ENCODE measurements at places on chromosomes 5 and 9. TPM values are rescaled to one million over a fixed set of nuclear protein-coding genes. Genes with fewer than 3 reads are reported as not detected.

DNA sequence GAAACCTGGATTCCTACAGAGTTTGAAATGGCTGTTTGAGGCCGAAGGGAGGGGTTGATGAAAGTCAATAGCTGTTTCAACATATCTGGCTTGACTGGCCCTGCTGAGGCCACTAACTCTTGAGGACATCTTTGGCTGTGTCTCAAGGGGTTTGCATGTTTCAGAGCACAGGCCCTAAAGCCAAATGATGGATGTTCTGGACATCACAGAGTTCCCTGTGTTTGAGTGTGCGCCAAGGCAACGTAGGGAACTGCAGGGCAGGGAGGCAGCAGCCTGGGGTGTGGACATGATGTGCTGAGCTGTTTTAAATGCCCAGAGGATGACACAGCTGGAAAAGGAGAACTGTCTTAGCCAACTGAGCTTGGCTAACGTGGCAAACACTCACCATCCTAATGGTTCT, 89.6 kb downstream of the RAPGEF1 start:
- DNase-seq, result no peak

DNA sequence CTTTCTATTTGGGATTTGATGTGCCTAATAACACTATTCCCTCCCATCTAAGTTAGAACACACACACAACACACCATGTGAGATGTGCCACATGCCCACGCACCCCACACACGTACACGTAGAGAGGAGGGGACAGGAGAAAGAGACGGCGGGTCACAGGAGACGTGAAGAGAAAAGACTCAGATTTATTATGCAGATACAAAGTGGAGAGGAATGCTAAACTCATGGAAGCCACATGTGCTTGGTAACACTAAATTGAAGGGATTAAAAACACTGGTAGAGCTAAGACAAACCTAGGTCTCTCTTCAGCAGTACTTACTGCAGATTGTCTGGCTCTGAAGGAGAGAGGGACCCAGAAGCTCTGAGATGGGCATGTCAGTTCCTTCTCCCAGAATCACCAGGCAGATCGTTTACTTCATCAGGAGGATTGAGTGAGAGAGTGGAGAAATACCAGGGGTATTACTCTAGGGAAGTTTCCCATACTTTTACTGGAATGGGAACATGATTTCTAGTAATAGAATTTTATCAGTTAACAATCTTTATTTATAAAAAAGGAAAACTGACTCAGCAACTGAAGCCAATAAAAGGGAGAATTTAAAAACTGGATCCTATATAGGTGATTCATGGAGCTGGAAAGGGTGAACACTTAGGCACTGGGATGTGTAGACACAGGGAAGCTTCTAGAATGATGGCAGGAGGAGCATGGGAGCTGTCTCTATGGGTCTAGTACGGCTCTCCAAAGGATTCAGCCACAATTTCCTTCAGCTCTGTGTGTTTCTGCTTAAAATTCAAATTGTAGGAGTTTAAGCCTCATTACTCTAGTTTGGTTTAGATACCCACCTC, 139.4 kb downstream of the MACIR start:
- DNase-seq, result no peak

DNA sequence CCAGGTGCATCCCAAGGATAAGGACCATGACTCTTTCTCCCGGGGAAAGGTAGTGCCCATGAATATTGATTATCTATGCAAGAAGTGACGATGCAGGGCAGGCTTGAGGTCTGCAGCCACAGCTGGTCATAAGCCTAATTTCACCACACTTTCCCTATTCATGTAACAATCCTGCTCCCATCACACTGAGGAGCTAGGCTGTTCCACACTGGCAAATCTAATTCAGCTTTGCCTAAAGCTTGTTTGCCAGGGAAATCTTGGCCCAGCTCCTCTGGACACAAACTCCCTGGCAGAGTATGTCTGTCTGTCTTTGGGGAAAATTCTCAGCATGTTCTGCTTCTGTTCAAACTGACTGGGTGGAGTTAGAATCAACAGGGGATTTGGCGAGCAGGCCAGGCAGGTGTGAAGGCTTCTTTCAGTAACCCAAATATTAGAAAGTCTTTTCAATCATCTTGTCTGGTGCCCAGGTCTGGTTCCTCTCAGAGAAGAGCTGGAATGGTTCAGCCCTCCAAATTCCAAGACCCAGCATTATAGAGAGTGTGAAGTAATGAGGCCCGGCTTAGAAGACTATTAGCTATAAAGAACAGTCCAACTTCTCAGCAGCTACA, 88.5 kb upstream of the SPDL1 start:
- no peak for DNase-seq

- no peak for DNase-seq
These were observed 94.0 kb downstream of the COL23A1 start for GRCh38 chr5:178496214-178496613.

GRCh38 chr5:28707706-28708105, 1669.3 kb upstream of the CDH9 start:
- DNase-seq, result no peak

DNA sequence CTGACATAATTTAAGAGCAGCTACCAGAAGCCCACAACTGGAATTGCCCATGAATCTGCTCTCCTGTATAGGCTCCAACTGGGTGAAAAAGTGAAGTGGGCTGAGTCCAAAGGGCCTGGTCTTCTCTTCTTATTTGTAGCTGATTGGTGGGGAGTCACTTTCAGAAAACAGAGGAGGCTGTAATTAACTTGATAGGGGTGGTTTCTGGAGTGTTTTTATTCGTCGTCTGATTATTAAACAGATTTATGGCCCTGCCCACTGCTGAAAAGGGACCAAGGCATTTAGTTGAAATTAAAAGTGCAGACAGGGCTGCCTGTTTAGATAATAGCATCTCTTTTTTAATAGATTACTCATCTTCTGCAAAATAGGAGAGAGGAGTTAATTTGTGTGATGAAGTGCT, 81.0 kb upstream of the SAP30L start:
- no peak for DNase-seq

DNA sequence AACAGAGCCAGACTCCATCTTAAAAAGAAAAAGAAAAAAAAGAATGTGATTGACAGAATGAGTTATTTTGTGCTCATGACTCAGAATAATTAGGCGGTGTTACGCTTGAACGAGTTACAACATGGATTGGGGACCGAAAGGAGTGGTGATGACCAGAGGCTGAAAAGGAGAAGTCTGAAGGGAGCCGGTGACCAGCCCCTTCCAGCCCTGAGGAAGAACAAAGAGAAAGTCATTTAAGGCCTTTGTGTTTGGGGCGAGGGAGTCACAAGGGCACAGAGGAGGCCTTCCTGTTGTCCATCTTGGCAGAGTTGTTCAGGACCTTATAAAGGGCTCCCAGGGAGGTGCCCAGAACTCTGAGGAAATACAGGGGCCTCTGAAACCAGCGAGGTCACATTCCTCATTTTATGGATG, 131.6 kb downstream of the GOLPH3 start:
- no peak for DNase-seq

DNA sequence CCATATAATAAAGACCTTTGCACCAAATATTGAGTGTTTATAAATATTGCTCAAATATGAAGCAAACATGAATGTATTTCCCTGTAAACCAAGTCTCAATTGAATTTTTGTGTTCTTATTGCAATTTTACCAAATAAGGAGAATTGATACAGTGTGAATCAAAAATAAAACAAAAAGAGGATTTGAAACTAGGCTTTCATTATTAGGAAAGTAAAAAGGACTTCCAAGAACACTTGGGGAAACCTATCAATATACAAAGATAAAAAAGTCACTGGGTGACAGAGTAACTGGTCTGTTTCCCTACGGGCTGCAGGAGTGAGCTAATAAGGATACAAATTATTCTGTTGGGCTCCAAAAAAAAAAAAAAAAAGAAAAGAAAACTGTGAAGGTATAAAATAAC, 44.8 kb upstream of the SNX2 start:
- no peak for DNase-seq

IFNB1 gene
- total RNA-seq, result not detected

DNA sequence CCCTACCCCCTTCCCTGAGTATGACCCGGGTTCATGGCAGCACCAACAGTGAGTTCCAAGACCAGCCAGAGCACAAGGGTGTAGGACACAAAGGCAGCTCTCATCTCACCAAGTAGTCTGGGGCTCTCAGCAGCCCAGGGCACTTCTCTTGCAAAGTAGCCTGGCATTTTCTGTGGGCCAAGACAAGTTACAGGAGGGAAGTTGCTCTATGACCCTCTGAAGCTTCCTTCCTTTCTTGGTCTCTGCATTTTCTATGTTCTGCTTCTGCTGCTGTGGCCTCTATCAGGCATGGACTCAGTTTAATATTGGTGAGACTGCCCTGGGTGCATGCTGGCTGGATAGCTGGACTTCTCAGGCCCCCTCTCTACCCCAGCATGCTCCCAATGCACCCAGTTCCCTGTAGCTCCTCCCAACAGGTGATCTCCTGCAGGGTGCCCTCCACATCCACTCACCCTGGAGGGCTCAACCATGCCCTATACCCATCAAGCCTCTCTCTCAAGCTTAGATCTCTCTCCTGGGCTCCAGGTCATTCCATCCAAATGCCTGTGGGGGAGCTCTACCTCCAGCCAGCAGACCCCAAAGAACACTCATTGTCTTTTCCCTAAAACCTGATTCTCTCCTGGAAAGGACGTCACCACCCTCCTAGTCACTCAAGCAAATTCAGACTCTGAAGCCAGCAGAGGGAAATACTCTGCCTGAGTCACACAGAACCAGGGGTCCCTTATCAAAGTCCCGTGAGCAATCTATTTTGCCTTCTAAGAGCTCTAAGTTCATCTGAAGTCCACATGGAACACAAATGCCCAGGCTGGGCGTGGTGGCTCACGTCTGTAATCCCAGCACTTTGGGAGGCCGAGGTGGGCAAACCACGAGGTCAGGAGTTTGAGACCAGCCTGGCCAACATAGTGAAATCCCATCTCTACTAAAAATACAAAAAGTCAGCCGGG, 13.8 kb downstream of the TBC1D2 start:
- DNase-seq, result no peak

- no peak for DNase-seq
These were observed 103.3 kb upstream of the RASA1 start for GRCh38 chr5:87164409-87164808.

GRCh38 chr9:87433853-87434252, 63.8 kb upstream of the DAPK1 start:
- DNase-seq, result no peak

GRCh38 chr5:57779383-57780223, 297.0 kb upstream of the ACTBL2 start:
- DNase-seq, result peak; percentile 16

DNA sequence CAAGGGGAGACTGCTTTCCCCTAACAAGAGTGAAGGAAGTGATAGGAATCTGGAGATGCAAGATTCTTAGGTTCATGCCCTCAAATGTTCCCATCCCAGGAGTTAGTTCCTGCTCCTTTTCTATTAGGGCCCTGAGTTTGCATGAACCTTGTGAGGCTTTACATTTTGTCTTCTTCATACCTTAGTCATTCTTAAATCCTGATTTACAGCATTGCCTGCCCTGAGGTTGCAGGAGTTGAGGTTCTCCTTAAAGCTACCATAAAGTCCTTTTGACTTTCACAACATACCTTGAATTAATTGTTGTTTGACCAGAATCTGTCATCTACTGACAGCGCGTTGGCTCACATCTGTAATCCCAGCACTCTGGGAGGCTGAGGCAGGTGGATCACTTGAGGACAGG, 151.5 kb upstream of the ABCA1 start:
- no peak for DNase-seq

GRCh38 chr9:85700330-85700729, 41.4 kb downstream of the AGTPBP1 start:
- no peak for DNase-seq

KCNMB1 gene
- total RNA-seq, result 1.3 TPM

DNA sequence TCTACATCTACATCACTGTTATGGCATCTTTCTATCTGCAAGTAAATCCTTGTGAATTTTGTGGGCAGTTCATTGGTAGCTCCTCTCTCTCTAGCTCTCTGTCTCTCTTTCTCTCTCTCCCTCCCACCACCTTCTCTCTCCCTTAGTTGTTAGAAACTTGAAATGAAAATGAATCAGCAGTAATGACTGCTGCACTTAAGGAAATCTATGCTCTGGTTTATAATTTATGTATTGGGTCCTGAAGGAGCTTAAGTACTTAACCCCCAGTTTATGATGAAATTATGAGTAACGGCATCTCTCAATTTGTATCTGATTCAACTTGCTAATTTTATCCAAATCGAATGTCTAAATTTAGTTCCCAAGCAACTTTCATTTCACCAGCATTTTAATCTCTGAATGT, 52.0 kb upstream of the PTGER4 start:
- no peak for DNase-seq

- DNase-seq, result no peak
These were observed 726.1 kb upstream of the ADAMTS16 start for GRCh38 chr5:4413996-4414395.

GRCh38 chr5:114467729-114468128, 105.9 kb downstream of the KCNN2 start:
- no peak for DNase-seq

DNA sequence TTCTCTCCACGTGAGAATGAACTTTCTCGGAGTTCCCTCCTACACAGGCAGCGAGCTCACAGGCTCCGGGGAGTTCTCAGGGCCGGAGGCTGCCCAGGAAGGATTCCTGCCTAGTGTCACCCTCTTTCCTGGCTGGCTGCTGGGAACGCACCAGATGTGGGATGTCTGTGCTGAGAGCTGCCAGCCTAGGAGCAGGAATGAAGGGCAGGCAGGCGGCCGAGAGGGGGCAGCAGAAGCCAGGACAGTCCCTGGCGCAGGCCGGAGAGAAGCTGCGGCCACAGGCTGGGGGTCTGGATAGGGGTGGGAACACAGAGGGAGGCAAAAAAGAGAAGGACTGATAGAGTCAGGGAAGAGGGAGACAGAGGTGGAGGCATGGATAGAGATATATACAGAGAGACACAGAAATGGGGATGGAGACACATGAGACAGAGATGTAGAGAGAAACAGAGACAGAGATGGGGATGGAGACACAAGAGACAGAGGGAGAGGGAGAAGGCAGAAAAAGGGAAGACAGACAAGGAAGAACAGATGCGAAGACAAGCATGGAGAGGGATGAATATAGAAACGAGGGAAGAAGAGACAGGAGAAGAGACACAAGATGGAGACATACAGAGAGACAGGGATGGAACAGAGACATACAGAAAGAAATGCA, 25.3 kb upstream of the ENHO start:
- peak; percentile 70 for DNase-seq

GRCh38 chr5:72355706-72356299, 35.6 kb downstream of the PTCD2 start:
- DNase-seq, result peak; percentile 23

DNA sequence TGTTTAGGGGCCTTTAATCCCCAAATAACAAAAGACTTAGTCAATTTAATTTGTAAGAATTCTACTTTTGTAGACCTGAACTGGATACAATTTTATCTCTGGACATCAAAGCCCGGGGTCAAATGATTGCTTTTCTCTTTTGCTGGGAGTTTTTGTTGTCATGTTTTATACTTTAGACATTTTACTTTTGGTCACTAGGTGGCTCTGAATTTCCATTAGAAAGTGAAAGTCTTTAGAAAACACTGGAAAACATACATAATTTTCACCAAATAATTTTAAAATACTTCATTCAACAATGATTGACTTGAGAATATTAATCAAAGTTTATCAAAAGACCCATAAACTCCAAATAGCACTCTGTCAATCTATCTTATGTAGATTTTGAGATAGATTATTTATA, 2.8 kb upstream of the PCA3 start:
- DNase-seq, result no peak

Measured in left ventricle myocardium inferior (tissue), 1 donor.